ENCODE measurements at places on chromosomes 7 and 10.

- DNase-seq: no peak
These were observed 15.4 kb downstream of the AHCYL2 start for GRCh38 chr7:129240119-129240820.

DNA sequence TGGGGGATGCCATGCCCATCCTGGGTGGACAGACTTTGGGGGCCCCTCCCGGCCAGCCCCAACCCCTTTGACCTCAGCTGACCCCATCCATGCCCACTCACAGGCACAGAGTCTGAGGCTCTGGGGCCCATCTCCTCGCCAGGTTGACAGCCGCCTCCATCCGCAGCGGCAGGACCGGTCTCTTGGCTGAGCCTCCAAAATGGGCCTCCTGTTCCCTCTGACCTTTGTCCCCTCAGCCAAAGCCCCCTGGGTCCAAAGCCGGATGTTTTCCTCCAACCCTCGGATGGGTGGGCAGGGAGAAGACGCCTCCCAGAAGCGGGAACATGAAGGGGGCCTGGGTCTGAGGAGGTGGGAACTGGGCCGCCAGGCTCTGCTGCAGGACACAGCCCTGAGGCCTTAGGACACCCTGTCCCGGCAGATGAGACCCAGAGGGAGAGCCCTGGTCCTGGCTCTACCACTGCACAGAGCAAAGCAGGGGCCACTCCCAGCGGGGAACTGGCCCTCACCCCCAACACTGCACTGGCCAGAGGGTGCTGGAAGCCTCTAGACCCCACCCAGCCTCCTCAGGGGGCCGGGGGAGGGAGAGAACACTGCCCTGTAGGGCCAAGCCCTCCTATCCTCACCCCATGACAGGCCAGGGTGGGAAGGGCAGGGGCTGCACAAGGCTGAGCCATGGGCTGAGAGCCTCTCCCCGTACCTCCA is 12.6 kb downstream of the PDGFA start:
- DNase-seq: no peak

- no peak for DNase-seq
These were observed 42.4 kb upstream of the SEPTIN7 start for GRCh38 chr7:35758421-35758820.

DNA sequence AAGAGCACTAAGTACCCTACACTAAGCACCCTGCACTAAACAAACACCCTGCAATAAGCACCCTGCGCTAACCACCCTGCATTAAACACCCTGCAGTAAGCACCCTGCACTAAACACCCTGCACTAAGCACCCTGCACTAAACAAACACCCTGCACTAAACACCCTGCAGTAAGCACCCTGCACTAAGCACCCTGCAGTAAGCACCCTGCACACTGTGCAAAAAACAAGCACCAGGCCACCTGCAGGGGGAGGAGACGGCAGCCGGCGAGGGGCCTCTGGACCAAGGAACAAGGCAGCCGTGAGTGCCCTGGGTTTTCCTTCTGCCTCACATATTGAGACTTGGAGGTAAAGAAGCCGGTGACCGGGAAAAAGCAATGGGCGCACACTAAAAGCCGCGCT is 30.2 kb downstream of the KNDC1 start:
- DNase-seq: no peak

GRCh38 chr10:31490858-31491504 is 172.0 kb downstream of the ZEB1 start:
- DNase-seq: no peak

- peak; percentile 49 for DNase-seq
These were observed at the start of gene HOXA4 for GRCh38 chr7:27130540-27131389. Gene HOXA4, minus strand, starts transcription at chr7:27130757. Its CDS starts 24 bp downstream, at chr7:27130733.

DNA sequence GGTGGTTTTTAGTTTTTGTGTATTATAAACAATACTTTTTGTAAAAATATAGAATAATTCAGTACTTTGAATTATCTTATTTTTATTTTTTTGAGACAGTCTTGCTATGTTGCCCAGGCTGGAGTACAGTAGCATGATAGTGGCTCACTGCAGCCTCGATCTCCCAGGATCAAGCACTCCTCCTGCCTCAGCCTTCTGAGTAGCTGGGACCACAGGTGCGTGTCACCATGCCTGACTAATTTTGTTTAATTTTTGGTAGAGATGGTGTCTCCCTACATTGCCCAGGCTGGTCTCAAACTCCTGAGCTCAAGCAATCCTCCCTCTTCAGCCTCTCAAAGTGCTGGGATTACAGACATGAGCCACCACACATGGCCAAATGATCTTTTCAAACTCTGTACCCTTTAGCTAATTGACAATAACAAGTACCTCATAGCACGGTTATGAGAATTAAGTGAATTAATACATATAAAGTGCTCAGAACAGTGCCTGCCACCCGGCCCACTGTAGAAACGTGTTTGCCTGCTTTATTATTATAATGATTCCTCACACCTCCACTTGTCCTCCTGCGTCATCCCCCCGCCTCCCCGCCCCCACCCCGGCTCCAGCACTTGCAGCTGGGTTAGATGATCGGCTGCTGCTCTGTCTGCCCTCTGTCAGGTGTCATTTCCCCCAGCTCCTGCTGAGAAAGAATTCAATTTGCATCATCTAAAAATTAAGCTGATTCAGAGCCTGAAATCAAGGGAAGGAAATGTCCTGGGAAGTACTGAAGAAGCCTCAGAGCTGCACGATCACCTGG is 53.6 kb upstream of the NRF1 start:
- no peak for DNase-seq

- no peak for DNase-seq
These were observed 40.5 kb downstream of the HIF1AN start for GRCh38 chr10:100576282-100576635.

GRCh38 chr10:47152861-47153349 is 147.1 kb upstream of the GDF10 start:
- DNase-seq: no peak

GRCh38 chr10:105807935-105808587 is 1167.0 kb downstream of the SORCS3 start:
- no peak for DNase-seq

- DNase-seq: no peak
These were observed 3.4 kb downstream of the IFRD1 start for GRCh38 chr7:112453505-112454171.

GRCh38 chr10:92241158-92241500 is 49.7 kb downstream of the CPEB3 start:
- no peak for DNase-seq

- no peak for DNase-seq
These were observed 117.6 kb upstream of the CTTNBP2 start for GRCh38 chr7:117990834-117991233.

DNA sequence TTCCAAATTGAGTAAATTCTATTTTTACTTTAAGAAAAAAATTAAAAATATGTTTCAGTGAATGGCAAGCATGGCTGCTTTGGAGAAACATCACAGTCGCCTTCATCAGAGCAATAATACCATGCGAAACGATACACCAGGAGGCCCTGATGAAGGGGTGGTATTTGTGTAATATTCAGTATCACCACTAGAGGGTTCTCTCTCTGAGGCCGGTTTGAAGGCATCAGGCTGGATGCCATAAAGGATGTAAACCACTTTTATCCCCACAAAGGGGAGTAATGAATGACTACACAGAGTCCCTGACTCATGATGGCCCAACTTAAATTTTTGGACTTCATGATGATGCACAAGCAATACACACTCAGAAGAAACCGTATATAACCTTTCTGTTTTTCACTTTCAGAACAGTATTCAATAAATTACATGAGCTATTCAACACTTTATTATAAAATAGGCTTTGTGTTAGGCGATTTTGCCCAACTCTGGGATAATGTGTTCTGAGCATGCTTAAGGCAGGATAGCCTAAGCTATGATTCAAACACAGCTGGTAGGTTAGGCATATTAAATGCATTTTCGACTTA is 95.5 kb downstream of the PPP1R17 start:
- DNase-seq: no peak

GRCh38 chr10:108338146-108338545 is 1173.6 kb upstream of the SORCS1 start:
- DNase-seq: no peak

GRCh38 chr7:100563809-100564400 is 9.8 kb downstream of the SAP25 start:
- peak; percentile 86 for DNase-seq

- no peak for DNase-seq
These were observed 66.4 kb upstream of the INSIG1 start for GRCh38 chr7:155231241-155231800.

DNA sequence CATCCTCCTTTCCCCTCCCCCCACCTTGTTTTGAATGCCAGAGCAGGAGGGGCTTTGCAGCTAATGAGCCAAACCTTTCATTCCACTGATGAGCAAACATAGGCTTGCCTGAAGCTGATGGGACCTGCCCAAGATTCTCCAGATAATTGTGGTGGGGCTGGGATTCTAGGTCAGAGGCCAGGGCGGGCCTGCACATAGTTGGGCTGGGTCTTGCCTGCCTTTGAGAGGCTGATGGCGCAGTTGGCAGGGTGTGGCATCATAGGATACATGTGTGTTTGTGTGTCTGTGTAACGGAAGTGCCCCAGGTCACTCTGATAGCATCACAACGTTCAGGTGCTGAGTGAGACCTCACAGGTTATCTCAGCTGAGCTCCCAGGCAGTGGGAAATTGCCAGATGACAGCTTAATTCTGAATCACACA is 22.9 kb downstream of the BTBD16 start:
- no peak for DNase-seq

DNA sequence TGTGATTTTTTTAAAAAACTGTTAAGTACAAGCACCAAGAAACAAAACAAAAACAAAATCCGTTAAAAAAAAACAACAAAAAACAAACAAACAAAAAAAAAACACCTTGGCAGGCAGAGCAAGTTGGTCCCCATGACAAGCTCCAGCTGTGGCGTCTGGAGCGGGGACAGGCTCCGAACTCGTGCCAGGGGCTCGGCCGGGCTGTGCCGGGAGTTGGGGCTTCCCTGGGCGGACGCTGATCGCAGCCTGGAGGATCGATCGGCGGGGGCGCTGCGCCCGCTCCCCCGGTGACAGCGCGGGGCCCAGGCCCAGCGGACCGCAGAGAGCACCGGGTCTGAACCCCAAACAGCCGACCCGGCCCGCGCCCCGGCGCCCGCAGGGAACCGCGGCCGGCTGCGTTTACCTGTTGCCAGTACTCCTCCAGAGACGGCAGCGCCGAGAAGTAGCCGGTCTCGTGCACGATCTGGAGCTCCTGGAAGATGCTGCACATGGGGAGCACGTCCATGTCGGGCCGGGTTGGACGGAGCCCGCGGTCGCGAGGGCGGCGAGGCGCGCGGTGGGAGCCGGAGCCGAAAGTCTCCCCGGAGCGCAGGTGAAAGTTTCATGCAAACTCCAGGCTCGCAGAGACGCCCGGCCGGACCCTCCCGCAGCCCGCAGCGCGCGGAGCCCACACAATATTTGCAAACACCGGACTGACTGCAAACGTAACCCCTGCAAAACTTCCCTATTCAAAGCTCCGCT is at the start of gene KLF6:
KLF6 (minus strand) TSS at position 700 of the 741 bp plus-strand sequence; CDS start at position 505, 195 bp downstream.
- DNase-seq: no peak

DNA sequence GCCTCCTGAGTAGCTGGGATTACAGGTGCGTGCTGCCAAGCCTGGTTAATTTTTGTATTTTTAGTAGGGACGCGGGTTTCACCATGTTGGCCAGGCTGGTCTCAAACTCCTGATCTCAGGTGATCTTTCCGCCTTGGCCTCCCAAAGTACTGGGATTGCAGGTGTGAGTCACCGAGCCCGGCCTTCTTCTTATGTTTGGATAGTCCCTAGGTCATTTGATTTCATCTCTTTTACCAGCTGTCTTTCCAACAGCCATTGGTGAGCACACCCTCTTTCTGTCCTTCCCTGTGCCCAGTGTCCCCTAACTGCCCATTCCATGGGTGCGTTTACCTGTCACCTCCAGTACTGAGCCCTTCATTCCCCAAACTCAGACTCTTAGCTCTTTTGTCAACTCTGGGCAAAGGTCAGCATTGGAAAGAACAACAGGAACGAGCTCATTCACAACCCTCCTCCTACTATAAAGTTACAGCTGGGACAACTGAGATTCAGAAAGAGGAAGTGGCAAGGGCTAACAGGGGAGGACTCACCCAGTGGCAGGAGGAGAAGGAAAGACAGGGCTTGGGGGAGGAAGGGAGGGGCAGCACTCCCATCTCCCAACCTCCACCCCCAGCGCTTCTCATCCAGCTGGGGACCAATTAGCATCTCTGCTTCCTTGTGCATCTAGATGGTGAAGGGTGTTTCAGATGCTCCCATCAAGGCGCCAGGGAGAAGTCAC is 5.6 kb downstream of the SSC4D start:
- no peak for DNase-seq

DNA sequence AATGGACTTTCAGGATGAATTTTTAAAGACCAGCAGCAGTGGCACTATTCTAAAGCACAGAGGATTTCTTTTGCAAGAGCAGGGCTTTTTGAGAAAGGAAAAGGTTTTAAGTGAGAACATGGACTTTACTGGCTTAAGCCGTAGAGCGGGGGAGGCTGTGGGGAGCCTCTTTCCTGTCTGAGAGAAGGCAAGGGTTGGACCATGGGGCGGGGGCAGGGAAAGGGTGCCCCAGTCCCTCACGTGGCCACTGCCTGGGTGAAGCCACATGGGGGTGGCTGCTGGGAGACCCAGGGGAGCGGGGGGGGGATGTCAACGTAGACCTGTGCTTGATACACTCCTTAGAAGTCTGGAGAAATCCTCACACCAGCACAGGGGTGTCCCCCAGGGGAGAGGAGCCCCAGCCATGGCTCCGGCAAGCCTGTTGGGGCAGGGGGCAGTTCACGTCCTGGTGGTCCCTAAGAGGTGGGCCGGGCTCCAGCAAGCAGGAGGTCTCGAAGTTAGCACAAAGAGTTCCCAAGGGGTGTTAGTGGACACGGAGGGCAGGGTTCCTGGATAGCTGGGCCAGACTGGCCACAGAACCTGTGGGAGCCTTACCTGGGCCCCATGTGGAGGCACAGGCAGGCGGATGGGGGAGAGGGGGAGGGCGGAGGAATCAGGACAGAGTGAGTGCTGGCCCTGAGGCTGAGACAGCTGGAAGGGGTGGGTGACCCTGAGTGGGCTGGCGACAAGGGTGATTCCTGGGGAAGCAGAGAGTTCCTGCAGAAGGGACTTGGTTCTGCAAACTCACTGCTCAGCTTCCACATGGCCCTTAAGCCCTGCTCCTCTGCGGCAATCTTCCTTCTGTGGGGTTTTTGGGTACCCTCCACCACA is 36.9 kb upstream of the ELFN1 start:
- no peak for DNase-seq

DNA sequence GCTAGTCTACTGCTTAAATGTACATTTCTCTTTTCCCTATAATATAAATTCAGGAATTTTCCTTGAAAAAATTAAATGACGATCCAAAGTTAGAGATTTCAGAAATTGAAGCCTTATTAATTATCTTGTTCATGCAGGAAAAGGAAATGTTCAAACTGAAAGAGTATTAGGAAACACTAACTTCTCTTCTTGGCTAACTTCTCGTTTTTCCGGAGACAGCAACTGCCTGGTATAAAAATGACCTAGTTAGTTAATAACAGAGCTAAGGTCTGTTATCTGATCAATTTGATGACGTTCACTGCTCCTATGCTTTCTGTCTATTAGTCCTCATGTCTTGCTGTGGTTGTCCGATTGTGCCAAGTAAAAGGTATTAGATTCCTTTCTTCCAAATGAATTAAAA is 212.5 kb downstream of the DGKB start:
- no peak for DNase-seq

- no peak for DNase-seq
These were observed 319.4 kb upstream of the FZD8 start for GRCh38 chr10:35961501-35961900.

GRCh38 chr10:85622425-85622824 is 744.2 kb downstream of the GRID1 start:
- no peak for DNase-seq

- DNase-seq: peak; percentile 29
These were observed 66.9 kb downstream of the STK17A start for GRCh38 chr7:43649755-43650274.

- no peak for DNase-seq
These were observed 11.8 kb downstream of the MET start for GRCh38 chr7:116683786-116684185.

- no peak for DNase-seq
These were observed 604.1 kb downstream of the GALNT17 start for GRCh38 chr7:71735961-71736556.
